ENCODE measurements at places on chromosomes 3 and 15.

GRCh38 chr3:69033470-69033869 is 18.7 kb downstream of the TMF1 start:
- no peak overlapping the region for H3K4me3 ChIP-seq
- H3K4me1 ChIP-seq = no peaks in the 10 kb centered on the region
- H3K27ac ChIP-seq = peak overlapping the region; percentile 60

DNA sequence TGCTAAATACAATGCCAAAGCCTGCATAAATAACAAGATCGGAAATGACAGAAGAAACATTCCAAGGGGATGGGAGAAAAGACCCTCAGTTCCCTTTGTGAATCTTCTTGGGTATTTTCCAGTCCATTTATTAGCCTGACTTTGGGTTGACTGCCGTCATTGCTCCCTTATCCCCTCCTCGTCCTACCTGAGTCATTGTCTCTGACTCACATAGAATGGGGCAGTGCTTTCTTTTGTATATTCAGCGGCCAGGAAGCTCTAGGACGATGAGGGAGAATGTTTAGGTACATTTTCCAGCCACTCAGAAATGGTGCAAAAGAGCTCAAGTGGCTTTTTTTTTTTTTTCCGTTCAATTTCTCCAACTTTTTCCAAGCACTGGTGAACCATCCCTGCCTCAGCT is 71.6 kb downstream of the KAT2B start:
- no peak overlapping the region for H3K4me3 ChIP-seq
- no peaks in the 10 kb centered on the region for H3K36me3 ChIP-seq
- no peaks in the 10 kb centered on the region for H3K27me3 ChIP-seq
- no peak for DNase-seq
- H3K27ac ChIP-seq = no peak overlapping the region
- no peaks in the 10 kb centered on the region for H3K4me1 ChIP-seq

- H3K36me3 ChIP-seq = no peaks in the 10 kb centered on the region
- H3K4me1 ChIP-seq = no peaks in the 10 kb centered on the region
- no peak overlapping the region for H3K27ac ChIP-seq
- peaks cover 4% of the 10 kb centered on the region for H3K27me3 ChIP-seq
- no peak for DNase-seq
Observed at GRCh38 chr3:124633524-124633923, 96.7 kb upstream of the UMPS start.

DNA sequence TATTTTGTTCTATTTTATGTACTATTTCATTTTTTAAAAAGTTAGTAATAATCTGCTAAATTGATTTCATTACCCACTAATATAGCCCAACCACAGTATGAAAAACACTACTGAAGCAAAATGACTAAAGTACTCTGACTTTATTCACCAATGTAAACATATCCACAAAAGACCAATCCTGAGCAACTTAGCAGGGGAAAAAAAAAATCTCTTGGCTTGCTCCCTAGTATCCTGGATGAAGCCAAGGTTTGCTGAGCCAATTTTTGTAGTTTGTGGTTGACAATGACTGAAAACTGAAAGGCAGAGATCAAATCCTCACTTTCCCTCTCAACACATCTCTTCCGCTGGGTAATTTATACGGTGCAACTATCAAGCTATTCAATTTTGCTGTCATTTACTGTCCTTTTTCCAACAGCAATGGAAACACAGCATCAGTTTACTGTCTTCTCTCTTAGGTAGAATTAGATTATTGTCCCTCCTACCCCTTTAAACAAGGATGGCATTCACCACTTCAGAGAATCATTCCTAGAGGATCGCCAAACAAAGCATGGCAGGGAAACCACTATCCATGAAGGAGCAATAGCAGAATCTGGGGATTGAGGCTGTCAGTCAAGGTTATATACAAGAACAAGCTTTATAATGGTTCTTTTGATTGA is 149.7 kb downstream of the THRB start:
- no peaks in the 10 kb centered on the region for H3K27me3 ChIP-seq
- no peak overlapping the region for H3K4me3 ChIP-seq
- no peaks in the 10 kb centered on the region for H3K36me3 ChIP-seq
- DNase-seq = no peak

- no peaks in the 10 kb centered on the region for H3K36me3 ChIP-seq
- no peak overlapping the region for H3K27ac ChIP-seq
- no peak overlapping the region for H3K4me3 ChIP-seq
- H3K4me1 ChIP-seq = no peaks in the 10 kb centered on the region
- DNase-seq = no peak
- H3K27me3 ChIP-seq = no peaks in the 10 kb centered on the region
Observed at GRCh38 chr3:47482366-47482765, 6.6 kb upstream of the SCAP start.

DNA sequence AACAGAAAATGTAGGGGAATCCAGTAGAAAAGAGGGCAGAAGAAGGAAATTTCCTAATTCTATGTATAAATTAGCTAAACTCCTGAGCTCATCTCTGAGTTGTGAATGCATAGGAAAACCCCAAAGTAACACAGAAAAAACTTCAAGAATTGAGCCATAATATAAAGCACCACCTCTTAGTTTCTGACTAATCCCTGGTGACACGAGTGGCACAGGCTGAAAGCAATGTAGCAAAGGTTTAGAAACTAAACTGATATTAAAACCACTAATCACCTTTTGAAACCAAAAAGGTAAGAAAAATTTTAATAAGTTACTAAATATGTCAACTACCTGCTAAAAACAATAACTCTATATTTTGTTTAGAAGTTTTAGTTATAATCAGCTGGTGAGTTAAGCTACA is 255.6 kb upstream of the NECTIN3 start:
- no peak for DNase-seq
- H3K4me1 ChIP-seq = peaks cover 4% of the 10 kb centered on the region
- H3K27ac ChIP-seq = no peak overlapping the region

DNA sequence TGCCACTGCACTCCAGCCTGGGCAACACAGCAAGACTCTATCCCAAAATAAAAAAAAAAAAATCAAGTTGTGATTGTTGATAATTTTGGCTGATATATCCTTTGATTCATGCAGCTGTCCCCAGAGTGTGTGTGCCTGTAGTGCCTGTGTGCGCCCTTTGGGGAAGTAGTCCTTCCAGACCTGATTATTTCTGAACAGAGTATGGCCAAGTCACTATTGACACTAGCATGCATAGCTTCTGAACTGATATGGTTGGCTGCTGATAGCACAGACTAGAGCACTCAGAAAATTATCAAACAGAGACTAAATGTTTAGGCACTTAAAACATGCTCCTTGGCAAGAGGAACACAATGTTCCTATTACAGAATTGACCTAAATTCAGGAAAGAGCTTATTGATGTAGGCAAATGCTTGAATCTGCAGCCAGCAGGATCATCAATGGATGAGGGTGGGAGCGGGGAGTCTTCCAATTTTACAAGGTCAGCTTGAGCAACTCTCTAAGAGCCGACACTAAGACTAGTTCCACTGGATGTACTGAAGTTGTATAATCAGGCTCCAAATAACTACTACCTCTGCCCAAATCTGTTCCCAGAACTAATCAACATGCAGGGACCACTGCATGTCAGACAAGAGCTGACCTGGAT is 17.7 kb upstream of the PTPN9 start:
- no peak overlapping the region for H3K4me3 ChIP-seq
- no peaks in the 10 kb centered on the region for H3K27me3 ChIP-seq
- no peaks in the 10 kb centered on the region for H3K4me1 ChIP-seq
- DNase-seq = no peak
- peaks cover 30% of the 10 kb centered on the region for H3K36me3 ChIP-seq

- H3K4me3 ChIP-seq = no peak overlapping the region
- no peaks in the 10 kb centered on the region for H3K36me3 ChIP-seq
- H3K27ac ChIP-seq = no peak overlapping the region
- no peak for DNase-seq
- no peaks in the 10 kb centered on the region for H3K27me3 ChIP-seq
Observed at GRCh38 chr3:179666436-179667035, 13.7 kb downstream of the USP13 start.

DNA sequence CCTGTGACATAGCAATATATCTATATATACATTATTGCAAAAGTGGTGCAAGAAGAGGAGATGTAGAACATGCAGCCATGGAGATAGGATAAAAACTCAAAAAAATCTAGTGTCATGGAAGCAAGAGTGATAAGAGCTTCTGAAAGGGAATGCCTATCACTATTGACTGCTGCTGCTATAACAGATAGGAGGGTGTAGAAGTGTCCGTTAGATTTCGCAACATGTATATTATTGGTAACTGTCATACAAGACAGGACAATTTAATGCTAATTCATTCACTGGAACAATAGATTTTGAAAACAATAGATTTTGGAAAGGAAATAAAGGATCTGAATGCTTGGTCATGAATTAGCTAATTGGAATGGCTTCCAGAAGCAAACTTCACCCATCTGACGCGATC is 224.5 kb downstream of the ZNF385D start:
- H3K36me3 ChIP-seq = no peaks in the 10 kb centered on the region
- H3K4me1 ChIP-seq = no peaks in the 10 kb centered on the region
- DNase-seq = no peak
- H3K27me3 ChIP-seq = no peaks in the 10 kb centered on the region
- no peak overlapping the region for H3K4me3 ChIP-seq

DNA sequence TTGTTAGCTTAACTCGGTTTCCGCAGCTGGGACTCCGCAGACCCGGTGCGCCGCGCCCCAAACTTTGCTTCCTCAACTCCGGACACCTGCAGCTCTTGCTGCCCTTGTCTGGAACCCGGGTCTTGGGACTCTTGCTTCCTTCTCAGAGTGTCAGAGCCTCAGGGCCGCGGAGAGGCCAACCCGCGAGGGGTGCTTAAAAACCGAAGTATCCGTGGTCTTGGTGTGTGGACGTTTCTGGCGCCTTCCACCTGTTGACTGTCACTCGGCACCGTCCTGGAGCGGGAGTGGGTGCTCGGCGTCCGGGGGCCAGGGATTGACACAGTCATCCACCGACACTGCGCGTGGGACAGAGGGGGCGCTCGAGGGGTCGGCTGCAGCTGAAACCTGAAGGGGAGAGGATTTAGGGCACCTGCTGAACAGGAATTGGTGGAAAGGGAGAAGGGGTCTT is 386 bp downstream of the SQOR start:
- H3K4me3 ChIP-seq = peak overlapping the region; percentile 77
- H3K27me3 ChIP-seq = no peaks in the 10 kb centered on the region
- H3K36me3 ChIP-seq = no peaks in the 10 kb centered on the region
- H3K27ac ChIP-seq = peak overlapping the region; percentile 84
- H3K4me1 ChIP-seq = peaks cover 57% of the 10 kb centered on the region
- DNase-seq = no peak

DNA sequence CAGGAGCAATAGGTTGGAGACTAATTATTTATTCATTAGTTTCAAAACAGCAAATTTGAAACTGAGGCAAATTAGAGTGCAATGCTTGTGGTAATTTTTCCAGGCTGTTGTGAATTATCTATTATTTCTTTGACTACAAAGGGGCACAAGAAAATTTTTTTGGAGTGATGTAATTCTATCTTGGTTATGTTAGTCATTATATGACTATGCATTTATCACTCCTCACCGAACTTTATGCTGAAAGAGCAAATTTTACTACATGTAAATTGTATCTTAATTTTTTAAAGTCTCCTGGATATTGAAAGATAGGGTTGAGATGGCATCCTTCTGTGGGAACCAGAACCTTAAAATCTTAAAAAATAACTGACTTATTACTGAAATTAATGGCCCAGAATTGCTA is 320.0 kb upstream of the ROBO1 start:
- H3K27ac ChIP-seq = no peak overlapping the region
- H3K4me1 ChIP-seq = peaks cover 8% of the 10 kb centered on the region
- H3K36me3 ChIP-seq = no peaks in the 10 kb centered on the region
- no peak for DNase-seq
- no peaks in the 10 kb centered on the region for H3K27me3 ChIP-seq
- no peak overlapping the region for H3K4me3 ChIP-seq

- H3K27me3 ChIP-seq = no peaks in the 10 kb centered on the region
- H3K4me1 ChIP-seq = no peaks in the 10 kb centered on the region
- no peak overlapping the region for H3K4me3 ChIP-seq
- no peak overlapping the region for H3K27ac ChIP-seq
- no peak for DNase-seq
- no peaks in the 10 kb centered on the region for H3K36me3 ChIP-seq
Observed at GRCh38 chr15:77243135-77243534, 172.2 kb upstream of the TSPAN3 start.

- no peaks in the 10 kb centered on the region for H3K27me3 ChIP-seq
- H3K4me3 ChIP-seq = no peak overlapping the region
- no peak overlapping the region for H3K27ac ChIP-seq
- no peak for DNase-seq
- no peaks in the 10 kb centered on the region for H3K36me3 ChIP-seq
Observed at GRCh38 chr15:100559330-100559729, 30.6 kb upstream of the CERS3 start.

DNA sequence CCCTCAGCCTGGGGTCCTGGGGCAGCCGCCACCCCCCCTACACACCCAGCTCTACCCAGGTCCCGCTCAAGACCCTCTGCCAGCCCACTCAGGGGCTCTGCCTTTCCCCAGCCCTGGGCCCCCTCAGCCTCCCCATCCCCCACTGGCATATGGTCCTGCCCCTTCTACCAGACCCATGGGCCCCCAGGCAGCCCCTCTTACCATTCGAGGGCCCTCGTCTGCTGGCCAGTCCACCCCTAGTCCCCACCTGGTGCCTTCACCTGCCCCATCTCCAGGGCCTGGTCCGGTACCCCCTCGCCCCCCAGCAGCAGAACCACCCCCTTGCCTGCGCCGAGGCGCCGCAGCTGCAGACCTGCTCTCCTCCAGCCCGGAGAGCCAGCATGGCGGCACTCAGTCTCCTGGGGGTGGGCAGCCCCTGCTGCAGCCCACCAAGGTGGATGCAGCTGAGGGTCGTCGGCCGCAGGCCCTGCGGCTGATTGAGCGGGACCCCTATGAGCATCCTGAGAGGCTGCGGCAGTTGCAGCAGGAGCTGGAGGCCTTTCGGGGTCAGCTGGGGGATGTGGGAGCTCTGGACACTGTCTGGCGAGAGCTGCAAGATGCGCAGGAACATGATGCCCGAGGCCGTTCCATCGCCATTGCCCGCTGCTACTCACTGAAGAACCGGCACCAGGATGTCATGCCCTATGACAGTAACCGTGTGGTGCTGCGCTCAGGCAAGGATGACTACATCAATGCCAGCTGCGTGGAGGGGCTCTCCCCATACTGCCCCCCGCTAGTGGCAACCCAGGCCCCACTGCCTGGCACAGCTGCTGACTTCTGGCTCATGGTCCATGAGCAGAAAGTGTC is 30.2 kb downstream of the PTPN23 start:
- H3K4me1 ChIP-seq = peaks cover 11% of the 10 kb centered on the region
- H3K27me3 ChIP-seq = no peaks in the 10 kb centered on the region
- no peak overlapping the region for H3K27ac ChIP-seq

- H3K4me1 ChIP-seq = no peaks in the 10 kb centered on the region
- no peaks in the 10 kb centered on the region for H3K27me3 ChIP-seq
- no peaks in the 10 kb centered on the region for H3K36me3 ChIP-seq
- no peak overlapping the region for H3K4me3 ChIP-seq
- no peak for DNase-seq
Observed at GRCh38 chr3:105431200-105431599, 64.5 kb downstream of the ALCAM start.

DNA sequence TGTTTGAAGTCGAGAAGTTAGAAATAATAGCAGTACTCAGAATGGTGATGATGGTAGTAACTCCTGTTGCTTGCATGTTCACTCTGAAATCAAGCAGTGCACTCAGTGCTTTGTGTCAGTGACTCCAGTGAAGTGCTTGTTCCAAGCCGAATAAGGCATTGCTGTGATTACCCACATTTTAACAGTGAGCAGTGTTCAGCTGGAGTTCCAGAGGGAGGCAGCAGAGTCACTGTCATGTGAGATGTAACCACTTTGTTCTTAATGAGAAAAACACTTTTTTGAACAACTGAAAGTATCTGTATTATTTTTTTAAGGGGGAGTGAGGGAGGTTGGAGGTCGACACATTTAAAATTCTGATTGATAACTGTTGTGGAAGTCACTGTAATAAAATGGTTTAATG is 3.7 kb downstream of the MDFIC2 start:
- no peaks in the 10 kb centered on the region for H3K36me3 ChIP-seq
- no peaks in the 10 kb centered on the region for H3K4me1 ChIP-seq
- H3K27ac ChIP-seq = no peak overlapping the region

Measured in keratinocyte (primary cell).